Effector memory CD4-positive, alpha-beta T cell (primary cell): ENCODE measurements at places on chromosomes 6 and 20.
A peak's percentile ranks its signal among the peaks of the same experiment; 100 is the strongest.

DNA sequence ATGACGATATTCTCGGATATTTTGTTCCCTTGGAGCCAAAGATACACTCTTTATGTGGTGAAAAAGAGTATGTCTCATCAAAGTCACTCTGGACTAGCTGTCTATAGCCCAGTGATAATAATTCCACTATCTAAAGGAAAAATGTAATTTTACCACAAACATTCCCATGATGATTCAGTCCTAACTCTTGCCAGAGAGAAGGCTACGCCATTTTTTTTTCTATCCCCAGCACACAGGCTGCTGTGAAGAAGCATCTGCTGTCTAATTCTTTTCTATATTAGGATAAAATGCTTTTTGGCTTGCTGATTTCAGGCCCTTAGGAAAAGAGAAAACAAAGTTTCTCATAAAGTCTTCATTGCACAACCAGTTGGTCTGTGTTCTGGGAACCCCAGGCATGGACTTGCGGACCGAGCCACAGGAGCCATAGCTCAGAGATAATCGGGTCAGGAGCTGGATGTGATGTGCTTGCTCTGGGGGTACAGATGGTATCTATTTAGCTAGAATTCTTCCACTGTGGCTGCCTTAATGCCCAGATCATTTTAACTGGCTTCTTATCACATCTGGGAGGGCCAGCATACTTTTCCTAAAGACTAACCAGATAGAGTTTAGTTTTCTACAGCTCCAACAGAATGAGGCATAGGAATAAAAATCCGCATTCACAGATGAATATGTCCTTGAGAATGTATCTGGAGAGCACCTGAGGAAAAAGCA is 683.7 kb upstream of the ID4 start:
- DNase-seq: no peak

DNA sequence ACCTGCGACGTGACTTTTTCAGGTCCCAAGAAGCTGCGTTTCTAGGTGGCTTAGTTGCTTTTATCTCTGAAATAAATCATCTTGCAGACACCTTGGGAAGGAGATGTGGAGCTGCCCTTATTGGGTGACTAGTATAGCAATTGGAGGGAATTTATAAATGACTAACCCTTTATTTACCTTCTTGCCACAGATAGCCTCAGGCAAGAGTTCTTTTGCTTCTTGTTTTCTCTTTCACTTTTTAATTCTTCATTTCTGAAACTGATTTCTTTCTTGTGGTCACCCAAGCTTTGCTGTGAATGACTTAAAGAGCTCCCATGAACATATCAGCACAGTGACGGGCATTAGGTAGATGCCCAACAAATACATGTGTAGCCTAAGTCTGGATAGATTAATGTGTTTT is 3.0 kb downstream of the ADGRF4 start:
- DNase-seq: no peak

- DNase-seq: no peak
Observed at GRCh38 chr6:138485586-138486248, 13.6 kb downstream of the NHSL1 start.

DNA sequence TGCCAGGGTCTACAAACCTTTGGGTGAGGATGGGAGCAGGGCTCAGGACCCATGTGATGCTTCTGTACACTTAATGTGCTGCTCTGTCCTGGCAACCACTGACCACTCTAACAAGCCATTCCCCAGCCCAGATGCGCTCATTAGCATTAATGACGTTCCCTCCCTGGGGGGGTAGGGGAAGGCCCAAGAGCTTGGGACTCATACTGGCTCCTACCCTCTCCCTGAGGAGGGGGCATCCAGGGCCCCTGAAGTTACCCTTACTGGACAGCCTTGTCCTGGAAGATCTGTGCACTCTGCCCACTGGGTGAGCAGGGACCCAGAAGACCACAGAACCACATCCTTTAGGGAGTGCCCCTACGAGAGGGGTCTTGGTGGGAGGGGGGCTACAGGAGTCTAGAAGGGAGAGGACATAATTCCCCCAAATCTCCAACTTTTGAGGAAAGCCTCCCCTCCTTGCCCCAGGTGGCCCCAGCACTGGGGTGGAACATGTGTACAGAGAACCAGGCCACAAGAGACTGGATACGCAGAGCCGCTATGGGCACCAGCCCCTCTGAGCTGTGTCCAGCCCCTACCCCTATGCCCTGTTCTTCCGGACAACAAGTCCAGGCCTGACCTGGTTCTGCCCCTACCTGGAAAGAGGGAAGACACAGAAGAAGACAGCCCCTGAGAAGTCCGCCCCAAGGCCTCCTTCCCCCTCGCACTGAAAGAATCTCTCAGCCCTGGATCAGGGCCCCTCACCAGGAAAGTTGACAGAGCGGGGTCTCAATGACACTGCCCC is 1.4 kb downstream of the TEAD3 start:
- DNase-seq: no peak

DNA sequence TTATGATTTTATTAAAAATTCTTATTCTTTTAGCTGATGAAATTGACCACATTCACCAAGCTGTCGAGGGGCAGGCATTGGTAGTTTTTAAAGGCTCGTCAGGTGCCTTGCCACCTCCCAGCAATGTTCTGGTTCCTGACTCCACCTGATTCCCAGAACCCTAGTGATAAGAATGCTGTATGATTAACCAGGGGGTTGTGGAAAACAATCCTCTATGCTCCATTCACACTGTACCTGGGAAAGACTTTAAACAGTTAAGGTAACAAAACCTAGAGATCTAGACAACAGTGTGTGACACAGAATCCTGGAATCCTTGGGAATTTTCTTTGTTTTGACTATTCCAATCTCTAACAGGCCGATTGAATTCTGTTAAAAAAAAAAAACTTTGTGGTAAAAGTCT is 165.7 kb upstream of the OLIG3 start:
- DNase-seq: no peak

DNA sequence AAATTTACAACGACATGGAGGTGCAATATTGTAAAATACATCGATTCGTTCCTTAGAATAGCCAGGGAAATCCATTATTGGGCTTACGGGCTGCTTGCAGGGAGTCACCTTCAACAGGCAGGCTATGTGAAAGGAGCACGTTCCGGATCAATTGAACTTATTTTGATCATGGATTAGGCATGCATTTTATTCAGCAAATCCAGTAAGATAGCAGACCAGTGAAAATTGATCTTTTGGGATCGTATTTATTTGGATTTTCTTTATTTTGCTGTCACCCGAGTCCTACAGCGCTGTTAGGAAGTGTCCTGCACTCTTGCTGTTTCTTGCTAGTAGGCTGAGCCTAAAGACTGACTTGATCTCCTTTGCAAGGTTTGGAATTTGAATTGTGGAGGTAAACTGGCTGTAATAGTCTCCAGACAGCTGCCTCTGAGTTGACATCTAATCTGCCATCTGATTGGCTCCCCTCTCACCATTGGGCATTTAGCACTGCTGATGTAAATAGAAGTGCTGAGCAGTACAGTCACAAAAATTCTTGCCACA is 3.0 kb downstream of the ARID1B start:
- DNase-seq: peak; percentile 46

GRCh38 chr20:35290887-35291417 is 1.3 kb downstream of the FAM83C start:
- no peak for DNase-seq

DNA sequence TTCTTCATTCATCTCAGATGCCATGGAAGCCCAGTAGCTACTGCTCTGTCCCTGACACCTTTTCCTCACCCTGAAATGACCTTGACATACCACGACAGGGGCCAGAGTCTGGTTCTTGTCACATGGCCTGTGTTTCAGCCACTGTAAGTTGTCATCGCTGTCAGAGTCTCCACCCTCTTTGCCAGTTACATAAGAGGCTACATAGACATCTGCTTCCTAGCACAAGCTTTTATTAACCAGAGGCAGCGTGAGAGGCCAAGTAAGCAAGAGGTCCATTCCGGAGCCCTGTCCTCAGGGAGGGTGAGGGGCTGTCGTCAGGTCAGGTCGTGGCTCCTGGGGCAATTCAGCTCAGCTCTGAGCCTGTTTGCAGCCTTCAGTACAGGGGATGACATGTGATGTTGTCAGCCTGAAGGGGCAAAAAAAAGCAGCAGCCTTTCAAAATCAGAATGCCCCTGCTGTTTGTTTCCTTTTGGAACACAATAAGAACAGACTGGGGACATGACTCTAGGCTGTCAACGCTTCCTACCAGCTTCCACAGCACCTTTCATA is 146.3 kb downstream of the MTFR2 start:
- no peak for DNase-seq

GRCh38 chr6:145241721-145242120 is 493.6 kb downstream of the EPM2A start:
- no peak for DNase-seq

DNA sequence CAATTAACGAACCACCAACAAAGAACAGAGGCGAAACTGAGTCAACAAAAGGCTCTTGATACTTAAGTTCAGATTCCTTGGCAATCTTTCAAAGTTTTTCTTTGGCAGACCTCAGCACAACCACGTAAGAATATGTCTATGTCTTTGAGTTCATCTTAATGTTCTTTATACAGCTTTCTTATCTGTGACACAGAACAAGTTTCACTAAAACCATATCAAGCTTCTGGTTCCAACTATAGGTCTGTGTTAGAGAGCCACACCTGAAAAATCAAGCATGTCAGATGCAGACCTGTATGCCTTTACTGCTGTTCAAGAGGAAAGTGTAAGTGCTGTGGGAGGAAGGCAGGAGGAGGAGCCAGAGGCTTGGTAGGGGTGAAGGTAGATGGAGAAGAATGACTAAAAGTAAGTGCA is 271.3 kb downstream of the KHDC1L start:
- DNase-seq: no peak

DNA sequence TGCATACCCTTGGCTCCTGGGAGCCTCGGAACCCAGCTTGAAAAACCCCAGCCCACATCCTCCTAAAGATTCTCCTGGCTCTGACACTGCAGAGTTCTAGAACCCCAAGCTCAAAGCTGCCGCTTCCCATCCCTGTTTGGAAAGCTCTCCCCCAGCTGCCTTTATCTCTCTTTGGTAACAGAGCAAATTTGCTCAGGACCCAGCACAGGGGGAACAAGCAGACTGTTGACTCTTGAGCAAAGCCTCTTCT is 38.9 kb downstream of the HNF4A start:
- no peak for DNase-seq

DNA sequence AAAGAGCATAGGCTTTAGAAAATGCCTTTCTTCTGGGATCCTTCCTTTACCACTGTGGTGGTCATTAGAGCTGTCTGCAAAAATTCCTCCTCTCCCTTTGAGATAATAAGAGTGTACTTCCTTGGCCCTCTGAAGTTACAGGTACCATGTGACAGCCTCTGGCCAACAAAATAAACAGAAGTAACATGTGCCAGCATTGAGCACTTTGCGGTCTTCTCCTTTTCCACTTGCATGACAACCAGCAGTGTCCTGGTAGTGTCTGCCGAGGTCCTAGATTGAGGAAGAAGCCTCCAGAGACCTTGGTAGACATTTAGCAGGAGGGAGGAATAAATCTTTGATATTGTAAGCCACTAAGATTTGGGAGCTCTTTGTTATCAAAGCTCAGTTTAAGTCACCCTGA is 87.5 kb upstream of the ARID1B start:
- DNase-seq: no peak

GRCh38 chr6:170067181-170067641 is 223.7 kb downstream of the DLL1 start:
- DNase-seq: no peak

DNA sequence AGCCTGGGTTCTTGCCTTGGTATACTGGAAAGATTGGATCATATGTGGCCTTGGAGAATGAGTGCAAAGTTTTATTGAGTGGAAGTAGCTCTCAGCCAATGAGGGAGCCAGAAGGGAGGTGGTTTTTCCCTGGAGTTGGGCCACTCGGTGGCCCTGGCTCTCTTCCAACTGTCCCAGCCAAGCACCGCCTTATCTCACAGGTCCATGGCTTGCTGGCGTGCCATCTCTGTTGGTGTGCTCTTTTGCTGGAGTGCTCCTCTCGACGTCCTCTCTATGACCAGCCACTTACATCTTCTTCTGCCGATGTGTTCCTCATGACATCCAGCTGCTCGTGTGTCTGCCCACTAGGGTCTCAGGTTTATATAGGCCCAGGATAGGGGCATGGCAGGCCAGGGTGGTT is 505.9 kb upstream of the SYNCRIP start:
- DNase-seq: no peak

GRCh38 chr6:104186831-104187230 is 672.9 kb downstream of the HACE1 start:
- no peak for DNase-seq

DNA sequence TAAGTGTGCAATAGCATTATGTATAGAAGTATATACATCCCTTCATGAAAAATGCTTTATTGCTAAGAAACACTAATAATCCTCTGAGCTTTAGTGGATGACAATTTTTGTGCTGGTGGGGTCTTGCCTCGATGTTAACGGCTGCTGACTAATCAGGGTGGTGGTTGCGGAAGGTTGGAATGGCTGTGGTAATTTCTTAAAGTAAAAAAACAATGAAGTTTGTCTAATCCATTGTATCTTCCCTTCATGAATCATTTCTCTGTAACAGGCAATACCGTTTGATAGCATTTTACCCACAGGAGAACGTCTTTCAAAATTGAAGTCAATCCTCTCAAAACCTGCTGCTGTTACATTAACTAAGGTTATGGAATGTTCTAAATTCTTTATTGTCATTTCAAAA is 816.5 kb upstream of the GJE1 start:
- DNase-seq: no peak

GRCh38 chr6:79377047-79377446 is 142.6 kb upstream of the HMGN3 start:
- no peak for DNase-seq

- DNase-seq: no peak
Observed at GRCh38 chr6:42333612-42334011, 116.0 kb upstream of the MRPS10 start.

DNA sequence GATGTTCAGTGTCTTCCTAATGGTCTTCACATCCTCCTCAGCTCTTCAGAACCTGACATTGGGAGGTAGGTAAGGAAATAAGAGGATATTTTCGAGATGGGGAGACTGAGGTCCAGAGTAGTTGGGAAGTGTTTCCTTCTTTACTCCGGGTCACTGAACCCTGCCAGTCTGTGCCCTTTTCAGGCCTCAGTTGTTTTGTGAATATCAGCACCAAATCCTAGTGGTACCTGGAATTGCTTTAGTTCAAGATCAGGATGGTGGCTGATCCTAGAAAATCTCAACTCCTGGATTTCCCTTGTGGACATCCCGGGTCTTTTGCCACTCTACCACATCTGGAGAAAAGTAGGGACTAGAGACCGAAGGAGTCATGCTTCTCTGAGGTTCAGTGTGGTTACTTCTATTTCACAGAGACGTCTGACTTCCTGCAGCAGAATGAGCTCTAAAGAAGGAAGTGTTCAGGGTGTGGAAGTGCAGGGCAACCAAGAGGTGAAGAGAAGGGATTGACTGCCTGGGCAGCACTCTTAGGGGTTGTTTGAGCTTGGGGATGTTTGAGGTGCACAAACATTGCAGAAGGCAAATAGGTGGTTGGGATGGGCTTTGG is 995 bp downstream of the STK4 start:
- DNase-seq: no peak

DNA sequence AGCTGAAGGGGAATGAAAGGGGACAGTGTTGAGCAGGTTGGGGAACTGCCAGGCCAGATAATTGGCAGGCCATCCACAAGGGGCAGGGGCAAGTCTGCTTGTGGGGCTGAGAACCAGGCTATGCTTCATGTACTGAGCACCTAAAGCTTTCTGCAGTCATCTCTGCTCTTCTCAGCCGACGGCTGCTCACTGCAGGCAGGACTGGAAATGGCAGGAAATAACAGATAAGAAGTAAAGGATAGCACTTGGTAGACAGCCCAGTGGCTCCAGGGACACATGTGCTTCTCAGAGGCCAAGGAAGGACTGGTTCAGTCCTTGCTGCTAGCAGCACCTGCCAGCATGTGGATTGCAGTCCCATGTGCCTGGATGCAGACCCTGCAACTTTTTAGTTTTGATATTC is 89.8 kb downstream of the CD164 start:
- no peak for DNase-seq

- no peak for DNase-seq
Observed at GRCh38 chr6:47047479-47048407, 5.6 kb upstream of the ADGRF1 start.
